Aorta (tissue), 5 donors: ENCODE measurements at places on chromosomes 1 and 21.
A peak's percentile ranks its signal among the peaks of the same experiment; 100 is the strongest.

DNA sequence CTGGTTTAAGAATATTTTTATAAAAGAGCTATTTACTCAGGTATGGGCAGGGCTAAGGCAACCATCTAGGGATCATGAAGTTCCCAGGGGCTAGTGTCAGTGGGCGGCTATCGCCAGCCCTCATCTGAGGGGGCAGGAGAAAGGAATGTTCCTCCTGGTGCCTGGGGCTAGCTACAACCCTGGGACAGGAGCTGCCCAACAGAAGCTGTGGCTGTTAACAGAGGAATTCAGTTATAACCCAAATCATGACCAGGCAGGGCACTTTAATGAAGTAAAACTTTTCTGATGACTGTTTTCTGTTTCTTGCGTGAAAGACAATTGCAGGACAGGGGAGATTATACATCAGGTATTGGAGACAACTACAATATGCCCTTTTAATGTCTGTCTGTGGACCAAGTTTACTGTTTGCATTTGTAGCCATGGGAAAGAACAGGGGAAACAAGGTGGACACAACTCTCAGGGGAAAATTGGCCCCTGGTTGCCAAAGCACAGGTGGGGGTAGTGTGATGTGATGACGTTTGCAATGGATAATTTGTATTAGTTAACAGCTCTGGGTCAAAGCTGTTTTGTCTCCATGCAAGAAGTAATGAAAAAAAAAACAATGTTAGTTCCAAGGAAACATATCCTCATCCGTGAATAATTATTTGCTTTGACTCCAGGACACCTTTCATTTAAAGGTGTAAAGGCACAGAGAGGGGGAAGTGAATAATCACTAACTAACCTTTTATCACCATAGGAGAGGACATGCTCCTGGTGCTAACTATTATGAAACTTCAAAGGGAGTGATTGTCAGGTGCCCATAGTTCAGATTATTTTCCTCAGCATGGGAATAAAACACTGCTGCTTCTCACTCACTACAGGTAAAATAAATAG, 105.2 kb downstream of the TSEN15 start:
- DNase-seq, result no peak

- DNase-seq, result no peak
These were observed 71.8 kb upstream of the LRRC53 start for GRCh38 chr1:74584185-74584584.

- DNase-seq, result no peak
These were observed 34.8 kb downstream of the ACOT7 start for GRCh38 chr1:6358757-6359201.

GRCh38 chr1:224726441-224727182, 110.5 kb downstream of the CNIH3 start:
- DNase-seq, result peak; percentile 78

GRCh38 chr21:45309069-45309986, 21.6 kb upstream of the POFUT2 start:
- DNase-seq, result peak; percentile 91

DNA sequence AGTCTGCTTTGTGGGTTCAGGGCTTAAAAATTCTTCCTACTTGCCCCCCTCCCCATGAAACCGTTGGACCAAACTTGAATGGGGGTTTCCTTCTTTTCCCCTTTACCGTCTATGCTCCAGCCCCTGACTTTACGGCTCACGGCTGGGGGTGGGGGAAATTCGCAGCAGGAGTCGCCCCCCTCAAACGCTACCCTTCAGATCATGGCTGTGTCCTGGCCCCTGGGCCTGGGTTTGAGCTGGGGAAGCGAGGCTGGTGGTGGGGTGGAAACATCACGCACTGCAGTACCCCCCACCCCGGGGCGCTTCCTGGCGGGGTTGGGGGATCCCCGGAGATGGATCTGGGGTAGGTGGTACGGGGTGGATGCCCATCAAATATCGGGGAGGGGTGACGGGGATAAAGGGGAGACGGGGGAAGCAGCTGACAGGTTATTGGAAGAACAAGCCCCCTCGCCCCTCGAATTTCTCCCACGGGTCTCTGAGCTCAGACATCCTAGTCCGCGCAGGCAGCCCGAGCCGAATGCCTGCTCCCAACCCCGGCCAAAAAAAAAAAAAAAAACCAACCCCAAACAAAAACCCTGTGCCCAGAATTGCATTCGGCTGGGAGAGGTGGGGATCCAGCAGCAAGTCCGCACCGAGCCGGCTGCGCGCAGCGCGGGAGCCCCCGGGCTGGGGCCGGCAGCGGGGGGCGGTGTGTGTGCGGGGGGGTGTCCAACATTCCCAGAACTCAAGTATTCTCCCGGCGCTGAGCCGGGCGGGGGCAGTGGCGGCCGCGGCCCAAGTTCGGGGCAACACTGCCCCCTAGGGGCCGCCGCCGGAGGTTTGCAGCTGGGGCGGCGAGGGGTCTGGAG, 59.0 kb upstream of the ACOT11 start:
- peak; percentile 94 for DNase-seq

GRCh38 chr1:116433275-116434257, 60.5 kb downstream of the ATP1A1 start:
- no peak for DNase-seq

- DNase-seq, result no peak
These were observed 3.9 kb upstream of the TUT4 start for GRCh38 chr1:52556641-52557360.
